ENCODE measurements at places on chromosomes 13 and 19.

DNA sequence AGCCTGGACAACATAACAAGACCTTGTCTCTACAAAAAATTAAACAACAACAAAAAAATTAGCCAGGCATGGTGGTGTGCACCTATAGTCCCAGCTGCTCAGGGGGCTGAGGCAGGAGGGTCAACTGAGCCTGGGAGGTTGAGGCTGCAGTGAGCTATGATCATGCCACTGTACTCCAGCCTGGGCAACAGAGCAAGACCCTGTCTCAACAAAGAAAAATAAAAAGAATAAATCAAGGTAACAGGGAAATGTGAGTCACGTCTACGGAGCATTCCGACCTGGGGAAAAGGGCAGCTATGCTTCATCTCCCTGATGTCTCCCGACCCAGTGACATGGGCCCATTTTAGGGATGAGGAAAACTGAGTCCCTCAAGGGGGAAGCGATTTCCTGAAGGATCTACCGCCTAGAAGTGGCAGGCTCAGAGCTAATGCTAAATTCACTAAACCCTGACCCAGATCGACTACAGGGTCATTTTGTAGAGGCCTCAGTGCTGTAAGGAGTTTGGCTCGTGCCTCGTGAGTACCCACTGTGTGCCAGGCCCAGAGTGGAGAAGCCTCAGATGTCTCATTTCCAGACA is 19.5 kb downstream of the PTPRS start:
- DNase-seq = no peak

DNA sequence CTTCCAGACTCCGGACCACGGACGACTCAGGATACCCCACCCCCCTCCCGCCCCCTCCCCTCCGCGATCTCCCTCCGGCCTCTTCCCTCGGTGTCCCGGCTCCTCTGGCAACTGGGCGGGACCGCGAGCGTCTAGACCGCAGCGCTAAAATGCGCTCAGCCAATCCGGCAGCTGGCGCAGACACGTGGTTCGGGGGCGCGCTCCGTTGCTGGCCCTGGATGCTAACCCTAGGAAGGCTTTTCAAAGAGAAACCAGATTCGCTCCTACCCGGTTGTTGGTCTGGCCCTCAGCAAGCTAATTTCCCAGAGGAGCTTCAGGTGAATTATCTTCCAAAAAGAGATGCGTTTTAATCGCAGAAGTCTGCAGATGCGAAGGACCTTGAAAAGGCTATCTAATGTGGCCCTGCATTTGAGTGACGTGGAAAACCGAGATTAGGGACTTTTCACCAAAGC is at the start of gene DZIP1:
Gene DZIP1, minus strand, starts transcription at position 106 of the 452 bp plus-strand sequence. CDS start 2,677 bp downstream, outside the sequence.
- peak; percentile 90 for DNase-seq

- no peak for DNase-seq
Observed at GRCh38 chr13:100089465-100090032, 656 bp downstream of the PCCA start.

GRCh38 chr13:112634102-112634501 is 46.1 kb upstream of the TUBGCP3 start:
- no peak for DNase-seq

- no peak for DNase-seq
Observed at GRCh38 chr19:17957149-17957849, 9.6 kb upstream of the KCNN1 start.

GRCh38 chr19:575527-576506 is 3.4 kb downstream of the BSG start:
- no peak for DNase-seq

- DNase-seq = peak; percentile 74
Observed at GRCh38 chr13:30307194-30307970, at the start of gene KATNAL1. Gene KATNAL1, minus strand, starts transcription at chr13:30307551. Its CDS starts 23,774 bp downstream, at chr13:30283777.

GRCh38 chr19:31066385-31066784 is 282.9 kb downstream of the TSHZ3 start:
- no peak for DNase-seq

- DNase-seq = peak; percentile 52
Observed at GRCh38 chr19:46840498-46840942, 10.1 kb downstream of the AP2S1 start.

GRCh38 chr19:51125421-51126075 is 842 bp downstream of the SIGLEC9 start:
- no peak for DNase-seq

DNA sequence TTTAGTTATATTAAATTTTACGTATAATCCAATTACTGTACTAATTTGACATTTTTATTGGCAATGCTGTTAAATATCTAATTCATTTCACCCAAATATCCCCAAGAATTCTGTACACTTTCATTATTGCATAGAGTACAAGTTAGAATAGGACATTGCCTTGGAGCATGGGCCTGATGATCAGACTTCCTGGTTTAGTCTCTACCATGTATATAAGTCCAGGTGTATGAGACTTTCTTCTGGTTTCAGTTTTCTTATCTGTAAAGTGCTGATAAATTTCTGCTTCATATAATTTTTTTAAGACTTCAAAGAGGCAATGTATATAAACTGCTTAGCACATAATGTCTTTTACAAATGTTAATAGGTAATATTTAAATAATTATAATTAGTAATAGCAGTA is 179.4 kb downstream of the KLF12 start:
- no peak for DNase-seq

DNA sequence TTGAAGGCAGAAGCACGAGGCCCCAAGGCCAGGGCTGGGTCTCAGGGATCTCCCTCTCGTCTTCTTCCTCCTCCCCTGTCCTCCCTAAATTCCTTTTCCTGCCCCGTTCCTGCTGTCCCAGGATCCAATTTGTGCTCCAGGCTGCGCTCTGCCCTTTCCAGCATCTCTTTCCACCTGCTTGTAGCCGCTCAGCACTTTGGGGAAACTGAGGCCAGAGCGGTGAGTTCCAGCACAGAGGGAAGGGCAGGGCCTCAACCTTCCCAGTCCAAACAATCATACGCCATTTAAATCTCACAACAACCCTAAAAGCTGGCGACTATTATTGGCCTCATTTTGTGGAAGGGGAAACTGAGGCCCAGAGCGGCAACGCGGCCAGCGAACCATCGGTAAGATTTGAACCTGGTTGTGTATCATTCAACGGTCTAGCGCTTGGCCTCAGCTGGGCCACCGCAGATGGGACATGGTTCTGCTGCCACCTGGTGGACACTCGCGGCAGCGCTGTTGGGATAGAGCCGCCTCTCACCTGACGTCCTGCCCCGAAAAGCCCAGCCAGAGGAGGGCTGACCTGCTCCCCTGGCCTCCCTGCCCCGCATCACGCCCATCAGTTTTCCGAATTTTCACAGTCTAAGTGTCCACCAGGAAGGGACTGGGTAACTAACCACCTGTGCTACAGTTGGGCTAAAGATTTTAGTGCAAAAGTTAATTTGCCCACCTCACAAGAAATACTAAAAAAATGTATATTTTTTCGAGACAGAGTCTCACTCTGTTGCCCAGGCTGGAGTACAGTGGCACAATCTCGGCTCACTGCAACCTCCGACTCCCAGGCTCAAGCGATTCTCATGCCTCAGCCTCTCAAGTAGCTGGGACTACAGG is 4.2 kb upstream of the RPL18A start:
- peak; percentile 70 for DNase-seq

All from NCI-H2081 (cell line).